ENCODE measurements at places on chromosomes 3 and 15.

- DNase-seq, result no peak
Observed at GRCh38 chr3:17055374-17056276, 170.9 kb downstream of the PLCL2 start.

- no peak for DNase-seq
Observed at GRCh38 chr15:79178594-79178993, 88.0 kb upstream of the RASGRF1 start.

DNA sequence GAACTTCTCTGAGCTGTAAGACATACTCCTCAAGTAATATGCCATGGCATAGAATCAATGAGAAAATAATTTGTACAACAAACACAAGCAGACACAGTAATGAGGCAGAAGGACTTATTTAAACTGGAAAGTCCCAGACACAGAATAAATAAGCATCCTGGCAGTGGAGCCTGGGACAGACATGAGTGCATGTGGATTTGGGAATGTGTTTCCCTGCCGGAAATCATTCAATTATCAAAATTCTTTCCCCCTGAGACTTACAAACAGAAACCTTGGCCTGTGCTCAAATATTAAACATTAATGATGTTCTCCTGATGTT is 520.1 kb downstream of the ROBO1 start:
- no peak for DNase-seq

DNA sequence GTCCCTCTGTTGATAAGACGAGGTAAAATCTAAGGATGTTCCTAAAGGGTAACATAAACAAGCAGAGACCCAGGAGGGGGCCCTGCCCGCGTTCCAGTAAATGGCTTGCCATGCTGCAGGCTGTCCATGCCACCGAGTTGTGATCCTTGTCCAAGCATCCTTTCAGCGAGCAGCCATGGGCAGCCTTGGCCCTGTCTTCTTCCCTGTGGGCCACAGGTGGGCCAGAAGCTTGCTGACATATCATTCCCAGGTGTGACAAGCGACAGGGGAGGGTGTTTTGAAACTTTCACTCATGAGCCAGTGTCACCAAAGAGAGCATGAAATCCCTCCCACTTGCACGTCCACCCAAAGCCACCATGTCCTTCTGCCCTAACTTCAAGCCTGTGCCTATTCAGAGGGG is 53.7 kb downstream of the PCSK6 start:
- DNase-seq, result no peak

GRCh38 chr15:80560601-80561400 is 134.3 kb upstream of the ABHD17C start:
- no peak for DNase-seq

DNA sequence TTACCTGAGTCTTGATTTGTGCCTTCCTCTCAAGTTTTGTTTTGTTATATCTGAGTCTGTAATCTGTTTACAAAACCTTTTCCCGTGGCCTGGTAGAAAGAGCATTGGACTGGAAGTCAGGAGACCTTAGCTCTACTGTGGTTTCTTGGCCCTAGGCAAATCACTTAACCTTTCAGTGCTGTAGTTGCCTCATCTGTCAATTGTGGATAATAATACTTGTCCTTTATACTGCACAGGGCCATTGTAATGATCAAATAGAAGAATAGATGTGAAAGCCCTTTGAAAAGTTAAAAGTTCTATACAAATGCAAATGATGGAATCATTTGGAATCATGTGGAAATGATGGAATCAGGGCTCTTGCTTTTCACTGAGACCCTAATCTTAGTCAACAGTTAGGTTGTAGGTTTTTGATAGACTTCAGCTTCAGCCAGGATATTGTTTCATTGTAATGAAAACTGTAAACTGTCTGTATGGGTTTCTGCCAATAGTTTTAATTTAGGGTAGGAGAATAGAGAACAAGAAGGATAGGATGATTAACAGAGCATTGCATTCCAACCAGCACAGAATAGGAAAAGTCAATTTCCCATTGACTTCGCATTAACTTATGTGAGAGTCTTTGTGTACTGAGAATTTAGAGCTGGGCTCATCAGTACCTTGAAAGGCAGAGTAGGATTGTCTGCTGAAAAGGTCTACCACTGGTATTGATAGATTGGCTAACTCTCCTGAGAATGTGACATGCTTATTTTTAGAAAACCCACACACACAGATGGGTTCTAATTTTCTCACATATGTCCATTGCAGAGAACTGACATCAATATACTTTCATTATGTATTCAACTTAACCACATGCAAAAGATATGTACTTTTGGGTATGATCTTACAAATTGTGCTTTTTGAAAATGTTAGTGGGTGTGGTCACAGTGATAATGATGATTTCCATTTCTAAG is 21.8 kb downstream of the MAP2K5 start:
- no peak for DNase-seq

Data from RPMI7951 (cell line).